Ammon's horn (tissue), 1 donor: ENCODE measurements at places on chromosomes 6 and 20.

DNA sequence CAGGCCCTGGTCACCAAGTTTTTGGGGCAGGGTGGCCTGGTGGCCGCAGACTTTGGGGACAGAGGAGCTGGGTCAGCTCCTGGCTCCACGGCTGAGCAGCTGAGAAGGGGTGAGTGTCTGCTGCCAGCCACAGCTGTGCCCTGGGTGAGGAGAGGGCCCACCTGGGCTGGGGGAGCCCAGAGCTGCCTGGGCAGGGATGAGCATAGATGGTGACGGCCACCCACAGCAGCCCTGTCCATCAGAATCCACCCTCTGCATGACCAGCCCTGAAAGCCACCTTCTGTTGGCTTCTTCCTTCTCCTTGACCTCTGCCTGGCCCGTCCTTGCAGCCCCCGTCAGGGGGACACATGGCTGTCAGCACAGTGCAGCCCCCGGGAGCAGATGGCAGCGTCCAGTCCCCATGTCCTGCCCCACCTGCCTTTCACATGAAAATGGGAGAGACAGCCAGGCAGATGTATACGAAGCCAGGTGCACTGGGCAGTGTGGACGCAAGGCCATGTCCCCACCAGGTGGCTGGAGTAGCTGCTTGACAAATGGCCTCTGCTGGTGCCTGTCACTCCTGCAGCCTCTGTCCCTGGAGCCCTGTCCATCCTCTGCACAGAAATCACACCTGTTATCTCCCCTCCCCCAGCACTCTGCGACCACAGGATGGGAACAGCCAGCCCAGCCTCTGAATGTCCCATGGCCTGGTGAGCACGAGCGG is 220.8 kb downstream of the PREX1 start:
- DNase-seq = no peak

- no peak for DNase-seq
These were observed 24.4 kb downstream of the QKI start for GRCh38 chr6:163438940-163439335.

GRCh38 chr6:39731565-39731964 is 6.4 kb upstream of the KIF6 start:
- DNase-seq = no peak

- DNase-seq = no peak
These were observed 14.6 kb upstream of the TXLNB start for GRCh38 chr6:139306291-139306981.

- DNase-seq = peak; percentile 74
These were observed at the start of gene SNX21 for GRCh38 chr20:45833030-45833882. Gene SNX21 (plus strand): TSS chr20:45833799. CDS start chr20:45833920, 121 bp downstream.

GRCh38 chr20:46985250-46985649 is 90.6 kb downstream of the EYA2 start:
- no peak for DNase-seq

GRCh38 chr20:37526839-37527637 is 638 bp downstream of the BLCAP start:
- DNase-seq = no peak

- no peak for DNase-seq
These were observed 107.2 kb upstream of the PLEKHG1 start for GRCh38 chr6:150492507-150492906.

DNA sequence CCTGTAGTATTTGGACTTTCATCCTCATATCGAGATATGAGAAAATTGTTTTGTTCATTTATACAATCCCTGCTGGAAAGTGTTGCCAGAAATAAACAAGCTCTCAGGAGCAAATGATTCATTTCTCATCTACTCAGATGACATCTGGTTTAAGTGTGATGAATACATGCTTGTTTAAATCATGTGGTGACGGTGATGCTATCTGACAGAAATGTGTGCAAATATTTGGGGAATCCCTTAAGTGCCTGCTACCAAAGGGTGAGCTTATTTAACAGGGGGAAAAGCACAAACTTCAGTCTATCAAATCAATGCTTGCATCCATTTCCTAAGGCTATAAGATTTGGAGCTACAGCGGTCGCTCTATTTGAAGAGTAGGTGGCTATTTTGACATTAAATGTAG is 368.3 kb upstream of the SASH1 start:
- peak; percentile 25 for DNase-seq

DNA sequence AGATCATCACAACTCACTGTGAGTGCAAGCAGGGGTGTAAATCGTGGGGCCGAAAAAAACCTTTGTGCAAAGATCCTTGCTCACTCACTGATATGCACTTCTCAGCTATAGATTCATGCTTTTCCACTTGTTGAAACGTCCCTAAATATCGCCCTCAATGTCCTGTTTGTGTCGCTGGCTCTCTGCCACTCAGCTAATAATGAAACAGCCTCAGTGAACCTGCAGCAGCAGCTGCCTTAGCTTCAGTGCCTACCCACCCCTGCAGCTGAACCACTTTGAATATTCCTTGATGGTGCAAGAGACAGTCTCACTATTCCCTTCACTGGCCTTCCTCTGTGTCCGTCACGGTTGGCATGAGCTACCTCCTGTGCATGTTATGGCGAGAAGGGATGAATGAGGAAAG is 128.9 kb upstream of the NAA20 start:
- peak; percentile 66 for DNase-seq

GRCh38 chr6:38259736-38260135 is 380.0 kb downstream of the BTBD9 start:
- DNase-seq = no peak
